ENCODE measurements at places on chromosomes 12 and 14. TPM values are rescaled to one million over a fixed set of nuclear protein-coding genes. Genes with fewer than 3 reads are reported as not detected.

GRCh38 chr12:62210422-62210821 lies 49.8 kb upstream of the USP15 start:
- DNase-seq: no peak

DNA sequence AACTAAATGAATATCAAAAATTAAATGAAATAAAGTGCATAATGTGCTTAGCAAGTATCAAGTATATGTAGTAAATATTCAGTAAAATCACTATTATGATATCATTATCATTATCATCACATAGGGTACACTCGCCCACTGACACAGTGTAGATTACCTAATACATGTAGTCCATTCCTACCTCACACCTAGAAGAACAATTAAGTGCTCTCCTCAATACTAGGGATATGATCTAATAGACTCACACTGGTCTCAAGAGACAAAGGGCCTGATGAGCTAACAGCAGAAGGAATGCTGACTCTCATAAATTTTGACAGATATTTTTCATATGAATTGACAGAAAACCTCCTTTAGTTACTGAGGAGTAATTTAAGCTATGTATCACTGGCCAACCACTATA lies 29.1 kb downstream of the FSCB start:
- no peak for DNase-seq

GRCh38 chr14:100578552-100578951 lies 8.7 kb downstream of the BEGAIN start:
- DNase-seq: no peak

Gene ADGRD1
- total RNA-seq: 0.67 TPM

Gene ENDOU
- total RNA-seq: not detected

DNA sequence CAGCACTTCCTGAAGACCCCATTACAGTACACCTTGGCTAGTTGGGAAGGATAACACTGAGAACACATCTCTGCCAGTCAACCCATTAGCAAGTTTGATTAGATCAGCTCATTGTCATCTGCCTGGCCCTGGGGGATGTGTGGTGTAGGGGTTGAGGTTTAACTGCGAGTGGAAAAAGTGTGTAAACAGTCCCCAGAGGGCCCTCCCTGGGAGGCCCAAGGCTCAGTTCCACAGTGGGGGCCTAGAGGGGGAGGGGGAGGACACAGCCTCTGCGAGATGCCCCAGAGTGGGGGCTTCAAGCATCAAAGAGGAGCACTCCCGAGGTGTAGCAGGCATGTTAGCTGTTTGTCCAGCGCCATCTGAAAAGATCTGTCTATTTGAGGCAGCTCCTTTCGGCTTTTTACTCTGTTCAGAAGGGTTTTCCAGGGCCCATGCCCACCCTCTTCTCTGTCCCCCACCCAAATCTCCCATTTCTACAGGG lies 344 bp downstream of the LPAR5 start:
- no peak for DNase-seq

Gene LRRK2
- 1.1 TPM for total RNA-seq

Gene COL2A1
- not detected for total RNA-seq
